ENCODE measurements at places on chromosomes 3 and 15.

GRCh38 chr3:85785766-85786165 is 827.0 kb downstream of the CADM2 start:
- no peak for DNase-seq

DNA sequence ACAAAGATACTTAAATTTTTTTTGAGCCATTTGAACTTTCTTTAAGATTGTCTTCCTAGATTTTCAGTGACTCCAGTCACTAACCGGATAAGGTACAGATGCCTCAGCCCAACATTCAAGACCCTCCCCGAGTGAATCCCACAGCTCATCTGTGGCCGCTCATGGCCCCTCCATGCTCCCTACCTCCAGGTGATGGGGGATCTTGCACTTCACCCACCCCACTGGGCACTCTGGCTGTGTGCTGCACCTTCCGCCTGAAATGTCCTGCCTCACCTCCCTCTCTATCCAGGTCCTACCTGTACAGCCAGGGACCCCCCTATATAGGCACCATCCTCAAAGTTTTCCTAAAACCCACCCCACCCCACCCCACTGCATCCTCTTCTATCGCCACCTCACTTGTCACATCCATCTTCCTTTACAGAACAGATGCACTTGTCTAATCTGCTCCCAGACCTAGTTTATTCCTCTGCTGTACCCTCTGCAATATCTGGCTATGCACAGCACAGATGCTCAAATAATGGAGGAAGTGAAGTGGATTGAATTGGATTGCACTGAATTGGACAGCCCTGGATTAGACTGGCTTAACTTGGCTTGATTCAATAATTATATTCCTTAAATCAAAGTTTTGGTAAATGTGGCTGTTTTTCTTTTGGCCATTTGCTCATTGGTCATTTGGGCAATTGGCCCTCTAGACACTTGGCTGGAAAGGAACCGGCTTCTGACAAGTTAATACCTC is 24.5 kb downstream of the NTRK3 start:
- no peak for DNase-seq

DNA sequence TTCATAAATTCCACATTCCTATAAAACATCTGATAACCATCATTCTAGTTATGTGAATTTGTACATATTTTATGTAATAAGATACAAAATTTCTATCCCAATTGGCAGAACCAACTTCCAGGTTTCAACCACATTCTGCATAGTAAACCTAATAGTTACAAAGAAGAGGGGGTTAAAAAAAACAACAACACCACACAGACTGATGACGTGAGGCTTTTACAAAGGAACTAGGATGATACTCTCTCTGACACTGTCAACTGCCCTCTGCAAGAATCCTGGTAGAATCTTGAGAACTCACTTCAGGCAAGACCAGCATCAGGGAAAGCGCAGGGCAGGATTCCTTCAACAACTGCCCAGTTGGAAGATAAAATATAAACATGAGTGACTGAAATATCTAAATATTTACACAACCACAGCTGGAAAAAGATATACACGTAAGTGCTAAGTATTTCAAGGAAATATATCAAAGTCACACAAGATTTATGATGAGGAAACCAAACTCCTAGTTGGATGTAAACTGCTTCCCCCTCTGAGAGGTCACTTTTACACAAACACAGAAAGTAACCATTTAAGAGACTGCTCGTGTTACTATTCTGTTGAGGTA is 816.4 kb downstream of the ROBO1 start:
- no peak for DNase-seq

GRCh38 chr3:101268141-101268540 is 52.2 kb downstream of the IMPG2 start:
- no peak for DNase-seq

DNA sequence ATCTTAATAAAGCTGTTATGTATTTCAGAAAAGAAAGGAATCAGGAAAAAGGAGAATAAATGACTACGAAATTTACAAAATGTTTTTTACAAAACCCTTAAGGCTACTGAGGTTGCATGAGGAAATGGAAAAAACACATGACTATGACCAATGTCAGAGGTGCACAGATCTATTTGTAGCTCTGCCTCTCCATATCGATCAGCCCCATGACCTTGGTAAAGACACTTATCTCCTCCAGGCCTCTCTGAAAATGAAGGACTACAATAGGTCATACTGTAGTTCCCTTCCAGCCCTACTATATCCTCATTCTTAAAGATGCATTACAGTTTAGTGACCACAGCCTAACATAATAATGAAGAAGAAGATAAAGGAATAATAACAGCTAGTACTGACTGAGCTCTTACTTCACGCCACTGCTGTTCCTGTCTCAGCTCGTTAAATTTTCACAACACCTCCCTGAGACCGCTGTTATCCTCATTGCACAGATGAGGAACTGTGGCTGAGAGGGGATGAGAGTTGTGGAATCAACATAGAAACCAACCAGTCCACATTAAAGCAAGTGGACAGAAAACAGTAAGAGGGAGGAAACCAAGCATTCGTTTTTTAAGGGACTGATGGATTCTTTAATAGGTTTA is 163.2 kb downstream of the MAGI1 start:
- DNase-seq = no peak

- DNase-seq = no peak
These were observed 1.9 kb downstream of the UBR1 start for GRCh38 chr15:43103907-43104306.

DNA sequence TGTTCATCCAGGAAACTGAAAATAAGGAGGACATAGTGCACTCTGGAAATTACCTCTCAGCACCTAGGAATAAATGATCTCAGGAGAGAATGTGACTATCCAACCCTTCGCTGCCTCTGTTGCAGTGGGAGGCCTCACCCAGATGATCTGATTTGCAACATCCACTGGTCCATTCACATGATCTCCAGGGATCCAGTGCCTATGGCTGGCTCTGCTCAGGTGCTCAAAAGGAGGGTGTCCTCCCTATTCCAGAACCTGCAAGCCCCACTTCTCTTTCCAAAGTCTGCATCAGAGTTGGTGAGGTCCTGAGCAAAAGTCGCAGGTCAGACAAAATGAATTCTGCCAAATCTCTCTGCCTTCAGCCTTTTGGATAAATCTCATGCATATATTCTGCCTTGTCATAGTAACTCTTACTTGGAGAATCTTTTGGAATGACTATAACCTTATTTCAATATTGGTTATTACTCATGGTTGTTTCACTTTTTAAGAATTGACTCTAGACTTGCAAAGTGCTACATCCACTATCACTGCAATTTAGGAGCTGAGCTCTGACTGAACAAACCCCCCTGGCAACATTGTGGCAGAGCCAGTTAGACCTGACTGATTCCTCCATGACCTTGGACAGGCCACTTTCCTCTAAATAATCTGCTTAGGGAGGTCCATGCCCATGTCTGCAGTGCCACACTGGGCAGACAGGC is 295.1 kb downstream of the EPHB1 start:
- DNase-seq = no peak

- no peak for DNase-seq
These were observed 46.6 kb downstream of the EPHB3 start for GRCh38 chr3:184608209-184608608.

GRCh38 chr3:79986338-79986737 is 218.5 kb upstream of the ROBO1 start:
- DNase-seq = no peak

GRCh38 chr3:54202651-54203248 is 80.4 kb downstream of the CACNA2D3 start:
- DNase-seq = no peak

GRCh38 chr3:142106548-142106947 is 42.8 kb downstream of the TFDP2 start:
- DNase-seq = no peak

- no peak for DNase-seq
These were observed 93.5 kb downstream of the FLNB start for GRCh38 chr3:58101499-58102389.

GRCh38 chr3:140078343-140078742 is 143.4 kb downstream of the CLSTN2 start:
- DNase-seq = no peak
